ENCODE measurements at places on chromosomes 12 and 14. TPM values are rescaled to one million over a fixed set of nuclear protein-coding genes. Genes with fewer than 3 reads are reported as not detected.

DNA sequence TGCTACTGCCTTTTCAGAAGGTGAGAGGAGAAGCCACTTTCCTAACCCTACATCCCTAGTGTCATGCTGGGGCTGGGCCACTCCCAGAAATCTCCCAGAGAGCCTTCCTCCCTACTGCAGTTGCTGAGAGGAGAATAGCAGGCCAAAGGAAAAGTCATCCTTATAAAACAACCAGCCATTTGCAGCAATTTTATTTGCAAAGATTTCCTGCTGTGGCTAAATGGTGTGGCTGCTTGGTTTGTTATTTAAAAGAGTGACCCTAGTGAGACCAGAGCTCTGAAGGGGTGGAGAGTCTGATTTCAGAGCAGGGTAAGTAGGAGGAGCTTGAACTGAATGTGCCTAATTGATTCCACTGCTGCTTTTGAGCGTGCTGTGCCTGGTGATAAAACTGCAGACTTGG, 232.0 kb downstream of the GRIN2B start:
- DNase-seq = no peak

- no peak for DNase-seq
Measured at GRCh38 chr12:53207042-53207441, at the start of gene ITGB7. ITGB7 (minus strand) TSS chr12:53207251; CDS start chr12:53200443, 6,808 bp downstream.

CATSPERB gene
- total RNA-seq = not detected

GPRC5D gene
- total RNA-seq = not detected

Measured in Panc1 (cell line).